Muscle of leg (tissue), 16 donors: ENCODE measurements at places on chromosomes 2 and 18. TPM values are rescaled to one million over a fixed set of nuclear protein-coding genes. Genes with fewer than 3 reads are reported as not detected.
A peak's percentile ranks its signal among the peaks of the same experiment; 100 is the strongest.

The GAL3ST2 gene
- total RNA-seq, result 0.09 TPM

The RTP5 gene
- total RNA-seq, result not detected

The AKAIN1 gene
- total RNA-seq, result 0.18 TPM

The UGT1A1 gene
- total RNA-seq, result not detected

GRCh38 chr18:75279381-75279780 is 68.8 kb downstream of the TSHZ1 start:
- DNase-seq, result no peak

- DNase-seq, result no peak
Measured at GRCh38 chr18:58700209-58700608, 28.9 kb downstream of the MALT1 start.

- DNase-seq, result peak; percentile 67
Measured at GRCh38 chr2:50591642-50592041, 440.3 kb downstream of the NRXN1 start.

DNA sequence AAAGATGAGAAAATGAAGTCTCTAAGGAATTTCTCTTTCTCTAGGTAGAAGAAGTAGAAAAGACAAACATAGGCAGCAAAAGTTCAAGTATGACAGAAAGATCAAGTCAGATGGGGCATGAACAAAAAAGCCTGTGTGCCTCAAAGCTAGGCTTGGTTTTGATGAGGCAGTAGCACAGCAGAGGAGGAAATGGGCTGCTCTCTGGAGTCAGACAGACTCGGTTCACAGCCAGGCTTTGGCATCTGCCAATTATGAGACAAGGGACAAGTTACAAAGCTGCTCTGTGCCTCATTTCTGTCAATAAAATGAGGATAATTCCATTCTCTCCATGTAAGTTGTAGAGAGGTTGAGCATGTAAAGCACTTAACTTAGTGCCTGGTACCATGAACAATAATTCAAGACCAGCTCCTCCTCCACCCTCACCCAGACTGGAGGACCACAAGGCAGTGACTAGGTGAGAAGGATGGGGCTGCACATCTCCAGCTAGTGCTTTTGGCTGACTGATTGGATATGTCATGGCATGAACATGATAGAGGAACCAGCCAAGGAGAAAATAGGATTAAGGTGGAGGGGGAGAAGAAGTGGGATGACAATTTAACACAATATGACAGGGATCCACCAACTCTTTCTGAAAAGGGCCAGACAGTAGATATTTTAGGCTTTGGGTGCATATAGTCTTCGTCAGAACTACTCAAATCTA is 84.6 kb downstream of the TMEM163 start:
- no peak for DNase-seq
